ENCODE measurements at places on chromosomes 2 and 18.

- no peak for DNase-seq
Measured at GRCh38 chr2:64698668-64699444, 45.1 kb upstream of the SERTAD2 start.

GRCh38 chr2:232810444-232810843 lies 34.1 kb upstream of the KCNJ13 start:
- no peak for DNase-seq

- no peak for DNase-seq
Measured at GRCh38 chr2:78077633-78078032, 555.5 kb upstream of the LRRTM4 start.

DNA sequence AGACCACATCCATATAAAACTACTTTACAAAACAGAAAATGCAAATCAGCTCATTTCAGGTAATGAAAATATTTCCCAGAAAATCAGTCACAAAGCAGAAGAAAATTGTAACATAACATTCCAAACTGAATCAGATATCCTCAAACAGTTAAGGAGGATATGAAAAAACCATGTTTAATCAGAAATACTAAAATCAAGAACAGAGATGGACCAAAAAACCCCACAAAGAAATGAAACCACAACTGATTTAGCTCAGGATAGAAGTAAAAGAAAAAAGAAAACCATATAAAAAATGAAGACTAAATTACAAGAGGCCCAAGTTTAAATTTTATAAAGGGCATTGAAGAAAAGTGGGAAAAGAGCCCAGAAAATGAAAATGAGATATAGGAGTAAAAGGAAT lies 102.9 kb downstream of the RAB3GAP1 start:
- no peak for DNase-seq

- DNase-seq = no peak
Measured at GRCh38 chr2:145431181-145431951, 911.4 kb upstream of the ZEB2 start.

- DNase-seq = no peak
Measured at GRCh38 chr2:218022851-218023530, 20.2 kb upstream of the TNS1 start.
